BJ (cell line): ENCODE measurements at places on chromosomes 4 and X.

DNA sequence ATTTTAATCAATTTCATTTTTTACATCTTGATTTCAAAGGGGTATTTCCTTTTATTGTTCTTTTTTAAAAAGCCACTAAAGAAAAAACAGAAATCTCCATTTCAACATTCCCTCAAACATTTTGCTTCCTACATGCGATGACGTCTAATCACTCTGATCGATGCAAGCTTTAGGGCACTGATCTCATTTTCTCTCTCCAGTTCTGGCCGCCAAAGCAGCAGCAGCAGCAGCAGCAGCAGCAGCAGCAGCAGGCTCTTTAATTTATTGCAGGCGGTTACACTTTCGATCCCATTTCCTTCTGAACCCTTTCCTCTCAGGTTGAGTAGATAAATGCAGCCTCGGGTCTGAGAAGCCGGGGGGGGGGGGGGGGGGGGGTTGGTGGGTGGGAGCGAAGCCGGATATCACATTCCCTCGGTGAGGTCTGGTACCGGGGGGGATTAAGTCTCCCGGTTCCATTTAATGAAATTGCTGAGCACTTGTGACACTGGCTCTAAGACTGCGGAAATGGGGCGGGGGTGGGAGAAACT is 3.4 kb upstream of the PCDH7 start:
- no peak for DNase-seq

DNA sequence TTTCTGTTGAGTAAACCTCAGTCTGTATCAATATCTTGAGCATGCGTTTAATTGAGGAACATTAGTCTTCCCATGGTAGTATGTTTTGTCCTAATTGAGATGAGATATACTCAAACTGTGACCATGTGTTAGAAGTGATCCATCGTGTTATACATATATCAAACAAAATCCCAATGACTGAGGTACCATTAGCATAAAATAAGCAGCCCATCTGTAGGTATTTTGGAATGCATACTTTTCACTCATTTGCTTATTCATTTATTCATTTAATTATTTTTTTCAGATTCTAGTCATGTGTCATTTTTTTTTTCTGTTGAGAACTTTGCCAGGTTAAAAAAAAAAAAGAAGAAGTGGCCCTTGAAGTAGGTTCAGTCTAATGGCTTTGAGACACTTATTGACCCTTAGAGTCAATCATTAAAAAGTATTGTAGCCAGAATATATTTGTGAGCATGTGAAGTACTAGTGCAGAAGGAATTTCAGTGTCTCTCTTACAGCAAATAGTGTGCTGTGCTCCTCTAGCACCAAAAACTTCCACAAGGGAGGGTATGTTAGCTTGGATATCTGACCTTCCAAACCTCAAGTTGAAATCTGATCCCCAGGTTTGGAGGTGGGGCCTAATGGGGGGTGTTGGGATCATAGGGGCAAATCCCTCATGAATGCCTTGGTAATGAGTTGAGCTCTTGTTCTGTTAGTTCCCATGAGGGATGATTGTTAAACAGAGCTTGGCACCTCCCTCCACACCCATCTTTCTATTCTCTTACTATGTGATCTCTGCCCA is 130.8 kb upstream of the NPY2R start:
- no peak for DNase-seq

GRCh38 chrX:107146670-107147069 is 28.0 kb upstream of the RBM41 start:
- DNase-seq = no peak

- no peak for DNase-seq
Measured at GRCh38 chr4:125702406-125702805, 387.7 kb downstream of the FAT4 start.

GRCh38 chr4:28505064-28505463 is 1644.4 kb downstream of the STIM2 start:
- DNase-seq = no peak

- DNase-seq = no peak
Measured at GRCh38 chrX:107747596-107748161, 27.9 kb downstream of the TSC22D3 start.

DNA sequence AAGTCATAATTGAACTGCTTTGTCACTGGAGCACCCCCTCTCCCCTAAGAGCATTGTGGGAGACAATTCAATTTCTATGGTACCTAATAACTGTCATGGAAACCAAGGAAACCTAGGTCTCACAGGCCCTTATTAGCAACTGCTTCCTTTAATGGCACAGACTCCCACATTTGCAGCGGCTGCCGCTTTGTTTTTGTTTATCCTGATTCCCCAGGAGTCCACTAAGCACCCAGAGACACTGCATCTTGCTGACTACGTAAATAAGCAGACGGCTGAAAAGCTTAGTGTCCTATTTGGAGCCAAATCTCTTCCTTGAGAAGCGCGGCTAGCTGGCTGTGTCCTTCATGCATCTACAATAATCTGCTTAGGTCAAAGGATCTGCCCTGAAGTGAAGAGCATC is 494.4 kb downstream of the TMA16 start:
- DNase-seq = no peak
